Activated naive CD8-positive, alpha-beta T cell treated with anti-CD3 and anti-CD28 coated beads, Interleukin-2, amount 10 ng/mL, durations not matched to agents 7 days and 5 days (primary cell): ENCODE measurements at places on chromosomes 5 and 9. TPM values are rescaled to one million over a fixed set of nuclear protein-coding genes. Genes with fewer than 3 reads are reported as not detected.
A peak's percentile ranks its signal among the peaks of the same experiment; 100 is the strongest.

Gene SLC34A1
- 2.1 TPM for total RNA-seq

Gene SPINK1
- total RNA-seq = not detected

Gene NAIP
- 8.2 TPM for total RNA-seq

Gene ANGPTL2
- total RNA-seq = not detected

Gene DUSP1
- total RNA-seq = 39.4 TPM

DNA sequence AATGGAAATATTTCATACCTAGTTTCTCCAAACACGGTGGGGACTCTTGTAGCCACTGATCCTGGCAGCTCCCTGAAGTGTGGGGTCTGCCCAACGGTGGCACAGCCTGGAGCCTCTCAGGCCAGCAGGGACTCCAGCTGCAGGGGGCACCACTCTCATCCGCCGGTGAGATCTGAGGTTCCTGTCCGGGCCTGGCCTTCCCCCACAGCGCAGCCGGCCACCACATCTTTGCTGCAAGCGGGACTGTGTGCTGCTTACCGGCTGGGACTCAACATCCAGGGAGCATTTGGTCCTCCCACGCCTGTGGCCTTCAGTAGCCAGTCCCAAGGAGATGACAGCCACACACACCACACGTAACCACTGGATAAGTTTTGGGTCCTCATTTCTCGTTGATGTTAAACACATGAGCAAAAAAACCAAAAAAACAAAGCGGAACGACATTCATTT lies 7.7 kb upstream of the NKX2-5 start:
- H3K27ac ChIP-seq = no peak overlapping the region
- H3K36me3 ChIP-seq = peaks cover 3% of the 10 kb centered on the region
- peaks cover 20% of the 10 kb centered on the region for H3K4me1 ChIP-seq
- no peak overlapping the region for H3K4me3 ChIP-seq
- DNase-seq = no peak
- peaks cover 95% of the 10 kb centered on the region for H3K27me3 ChIP-seq

DNA sequence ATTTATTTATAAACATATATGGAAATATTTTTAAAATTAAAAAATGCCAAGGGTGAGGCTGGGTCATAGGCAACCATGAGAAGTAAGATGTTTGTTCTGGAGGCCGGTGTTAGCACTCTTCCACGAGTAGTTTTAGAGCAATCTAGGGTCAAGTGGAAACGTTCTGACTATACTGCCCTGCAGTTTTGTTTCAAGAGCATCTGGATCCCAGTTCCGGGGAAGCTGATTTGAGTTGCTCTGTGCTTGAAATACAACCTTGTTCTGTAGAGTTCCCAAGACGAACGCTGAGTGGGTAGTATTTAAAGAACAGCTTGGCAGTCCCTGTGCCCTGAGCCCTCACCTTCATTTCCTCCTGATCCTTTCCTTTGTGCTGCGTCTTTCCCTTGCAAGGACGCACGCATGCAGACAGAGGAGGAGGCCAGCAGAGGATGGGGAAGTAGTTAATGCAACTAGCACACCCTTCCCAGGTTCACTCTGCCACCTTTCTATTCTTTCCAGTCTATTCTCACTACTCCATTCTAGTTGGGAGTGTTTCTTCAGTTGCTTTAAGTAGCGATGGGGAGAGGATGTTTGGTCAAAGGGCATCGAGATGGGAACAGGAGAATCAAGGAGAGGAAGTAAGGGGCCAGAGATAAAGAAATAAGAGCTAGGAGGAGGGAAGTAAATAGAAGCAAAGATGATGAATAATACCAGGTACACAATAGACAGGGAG lies 68.3 kb upstream of the ZSWIM6 start:
- H3K36me3 ChIP-seq = no peaks in the 10 kb centered on the region
- no peak overlapping the region for H3K4me3 ChIP-seq
- no peak overlapping the region for H3K27ac ChIP-seq
- peaks cover 8% of the 10 kb centered on the region for H3K27me3 ChIP-seq
- no peak for DNase-seq

DNA sequence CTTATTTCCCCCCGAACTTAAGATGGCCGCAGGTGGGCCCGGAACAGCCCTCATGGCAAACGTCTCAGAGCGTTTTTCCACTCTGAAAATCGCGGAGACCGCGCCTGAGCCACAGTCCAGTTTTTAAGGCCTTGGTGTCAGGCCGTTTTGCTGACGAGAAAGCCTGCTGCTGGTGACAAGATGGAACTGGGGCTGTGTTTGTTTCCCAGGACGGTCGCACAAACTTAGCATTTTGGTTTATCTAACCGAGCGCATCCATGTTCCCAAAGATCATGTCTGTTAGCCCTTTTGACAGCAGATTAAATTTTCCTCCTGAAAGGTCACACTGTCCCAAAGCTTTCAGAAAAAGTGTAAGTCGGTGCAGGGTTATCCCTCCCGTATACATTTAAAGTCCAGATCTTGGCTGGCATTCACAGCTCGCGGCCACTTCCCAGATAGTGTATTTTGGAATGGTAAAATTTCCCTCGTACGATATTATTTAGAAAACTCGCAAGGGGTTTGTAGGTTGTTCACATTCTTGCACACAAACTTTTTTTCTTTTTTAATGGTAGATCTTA lies 812 bp downstream of the SREK1 start:
- H3K27me3 ChIP-seq = no peaks in the 10 kb centered on the region
- peak overlapping the region; percentile 99 for H3K27ac ChIP-seq
- H3K4me1 ChIP-seq = peaks cover 32% of the 10 kb centered on the region
- peaks cover 8% of the 10 kb centered on the region for H3K36me3 ChIP-seq
- no peak for DNase-seq
